ENCODE measurements at places on chromosomes 6 and 20. TPM values are rescaled to one million over a fixed set of nuclear protein-coding genes. Genes with fewer than 3 reads are reported as not detected.
A peak's percentile ranks its signal among the peaks of the same experiment; 100 is the strongest.

DNA sequence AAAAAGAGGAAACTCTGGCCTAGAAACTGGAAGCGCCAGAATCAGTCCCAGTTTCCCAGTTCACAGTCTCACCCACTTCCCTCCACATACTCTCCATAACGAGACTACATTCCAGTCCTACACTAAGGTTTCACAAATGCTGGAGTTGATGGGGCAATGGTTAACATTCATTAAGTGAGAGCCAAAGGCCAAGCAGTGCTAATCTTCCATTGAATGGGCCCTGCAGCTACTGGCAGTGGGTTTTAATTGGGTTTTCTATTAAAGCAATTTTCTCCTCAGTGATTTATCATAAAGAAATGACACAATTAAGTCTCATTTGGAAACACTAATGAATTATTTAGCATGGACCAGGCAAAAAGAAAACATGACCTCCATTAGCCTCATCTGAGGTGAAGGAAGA lies 20.8 kb upstream of the NRSN1 start:
- no peak for DNase-seq

- DNase-seq, result no peak
These were observed 75.0 kb upstream of the EZR start for GRCh38 chr6:158894193-158894592.

SYTL3 gene
- 4.1 TPM for total RNA-seq

DNA sequence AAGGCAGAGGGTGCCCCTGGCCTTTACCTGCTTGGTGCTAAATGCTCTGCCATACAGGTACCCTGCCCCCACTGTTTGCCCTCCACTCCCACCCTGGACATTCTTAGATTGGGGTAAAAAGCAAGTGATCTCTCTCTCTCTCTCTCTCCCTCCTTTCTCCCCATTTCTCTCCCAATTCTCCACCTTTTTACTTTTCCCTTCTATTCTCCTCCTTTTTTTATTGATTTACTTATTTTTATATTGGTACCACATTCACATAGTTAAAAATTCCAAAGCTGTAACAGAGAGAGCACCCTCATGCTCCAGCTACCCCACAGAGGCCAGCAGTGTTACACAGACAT lies 37.7 kb upstream of the ID1 start:
- no peak for DNase-seq

LTV1 gene
- 11.9 TPM for total RNA-seq

GRCh38 chr20:39516964-39517363 lies 554.8 kb downstream of the DHX35 start:
- DNase-seq, result no peak

DNA sequence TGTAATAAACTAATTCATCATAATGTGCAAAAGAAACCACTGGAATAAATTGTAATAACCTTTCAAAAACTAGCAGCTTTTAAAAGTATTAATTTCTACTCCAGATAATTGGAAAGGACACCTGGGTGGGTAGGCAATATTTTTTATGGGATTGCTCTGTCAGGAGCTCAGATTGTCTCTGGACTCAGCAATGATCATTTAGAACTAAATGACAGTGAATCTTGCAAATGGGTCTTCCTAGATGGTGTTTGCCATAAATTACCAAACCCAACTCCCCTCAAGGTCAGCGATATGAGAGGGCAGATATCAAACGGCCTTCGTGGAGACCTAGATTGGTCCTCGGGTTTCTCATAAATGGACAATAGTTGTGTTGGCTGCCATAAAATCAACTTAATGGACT lies 181.9 kb downstream of the HS3ST5 start:
- DNase-seq, result no peak

MROH8 gene
- total RNA-seq, result 1.8 TPM

DNA sequence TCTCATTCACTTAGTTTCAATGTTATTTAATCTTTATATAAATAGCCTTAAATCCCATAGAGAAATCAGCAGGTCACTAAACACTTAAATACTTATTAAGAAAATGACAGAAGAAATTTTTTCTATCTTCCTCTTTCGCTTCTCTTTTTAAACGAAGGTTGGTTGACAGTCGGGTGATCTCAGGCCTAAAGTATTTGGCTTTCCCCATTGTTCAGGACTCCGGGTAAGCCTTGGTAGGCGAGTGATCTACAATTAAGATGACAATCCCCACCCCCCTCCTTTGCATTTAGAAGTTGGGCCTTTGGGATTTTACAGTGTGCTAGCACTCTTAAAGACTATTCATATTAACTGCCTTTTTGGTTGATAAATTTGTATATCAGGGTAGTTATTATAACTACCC lies 19.7 kb upstream of the UTRN start:
- DNase-seq, result peak; percentile 39

DNA sequence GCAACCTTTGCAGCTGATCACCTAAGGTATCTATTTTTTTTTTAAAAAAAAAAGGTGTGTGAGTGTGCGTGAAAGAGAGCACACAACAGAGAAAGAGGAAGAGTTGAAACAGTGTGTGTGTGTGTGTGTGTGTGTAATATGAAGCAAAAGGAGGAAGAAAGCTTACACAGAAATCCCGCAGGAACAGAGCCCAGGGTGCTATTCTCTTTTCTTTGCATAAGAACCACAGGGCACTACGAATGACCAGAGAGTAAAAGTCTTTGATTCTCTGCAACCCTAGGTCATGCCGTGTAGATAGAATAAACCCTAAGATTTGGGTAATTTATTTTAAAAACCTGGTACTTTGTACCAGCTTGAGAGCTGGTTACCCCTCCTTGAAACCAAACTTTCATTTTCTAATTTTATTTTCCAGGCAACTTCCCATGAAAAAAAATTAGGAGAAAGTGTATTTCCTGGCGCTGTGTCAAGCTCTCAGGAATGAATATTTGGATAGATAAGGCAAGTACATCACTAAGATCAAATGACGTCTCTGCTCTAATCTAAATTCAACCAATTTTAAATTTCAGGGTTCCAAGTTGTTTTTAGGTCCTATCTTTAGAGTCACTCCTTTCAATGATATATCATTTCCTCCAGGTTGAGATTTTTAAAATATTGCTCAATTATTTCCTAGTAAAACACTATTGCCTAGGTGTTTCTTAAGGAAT lies 47.9 kb upstream of the ID4 start:
- no peak for DNase-seq

- no peak for DNase-seq
These were observed 36.3 kb upstream of the ADGRG6 start for GRCh38 chr6:142265476-142265875.

- no peak for DNase-seq
These were observed 310.0 kb downstream of the ESR1 start for GRCh38 chr6:152117156-152118133.

GRCh38 chr6:15961635-15962448 lies 167.0 kb upstream of the MYLIP start:
- no peak for DNase-seq

MAP3K7 gene
- total RNA-seq, result 21.2 TPM

DNA sequence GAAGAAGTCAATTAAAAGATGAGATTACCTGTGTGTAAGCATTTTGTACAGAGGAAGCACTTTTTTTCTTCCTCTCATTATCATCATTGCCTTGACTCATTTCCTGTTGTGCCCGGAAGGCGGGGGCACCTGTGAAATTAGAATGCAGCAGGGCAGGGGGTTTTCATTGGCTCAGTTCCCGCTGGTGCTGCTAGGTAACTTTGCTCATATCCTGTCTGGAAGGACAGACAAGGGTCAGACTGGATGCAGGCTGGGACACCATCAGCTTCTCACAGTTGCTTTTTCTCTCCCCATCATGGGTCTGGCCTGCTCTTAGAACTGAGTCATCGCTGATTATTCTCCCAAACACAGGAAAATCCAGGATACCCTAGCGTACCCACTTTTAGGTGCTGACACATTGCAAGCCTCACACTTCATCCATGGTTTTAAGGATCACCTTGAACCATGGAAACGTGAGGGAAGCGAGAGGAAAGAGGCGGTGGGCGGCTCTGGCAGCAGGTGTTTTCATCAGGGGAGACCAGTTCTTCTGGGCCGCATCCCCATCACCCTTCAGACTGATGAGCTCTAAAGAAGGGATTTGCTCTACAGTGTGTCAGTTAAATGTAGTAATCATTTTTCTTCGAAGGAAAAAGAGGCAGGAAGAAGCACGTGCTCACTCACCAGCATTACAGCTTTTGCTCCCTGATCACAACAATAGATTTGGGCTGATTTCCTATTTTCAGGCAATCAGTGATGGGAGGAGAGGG lies 195.7 kb upstream of the SASH1 start:
- DNase-seq, result no peak

DNA sequence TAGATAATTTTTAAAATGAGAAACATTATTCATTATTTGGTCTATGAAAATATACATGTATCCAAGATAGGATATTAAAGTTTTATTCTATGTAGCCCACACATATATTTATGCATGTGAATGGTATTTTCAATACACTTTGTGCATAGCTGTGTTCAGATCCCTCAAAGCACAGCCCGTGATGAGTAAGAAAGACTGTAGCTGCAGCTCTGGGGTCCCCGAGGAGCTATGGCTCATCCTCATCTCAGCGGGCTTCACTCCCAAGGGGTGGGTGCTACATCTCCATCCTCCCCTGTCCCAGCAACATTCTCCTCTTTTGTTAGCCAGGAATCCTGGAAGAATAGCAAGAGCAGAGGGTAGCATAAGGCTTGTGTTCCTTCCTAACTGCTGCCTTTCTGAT lies 130.8 kb downstream of the SAMD5 start:
- DNase-seq, result no peak

DNA sequence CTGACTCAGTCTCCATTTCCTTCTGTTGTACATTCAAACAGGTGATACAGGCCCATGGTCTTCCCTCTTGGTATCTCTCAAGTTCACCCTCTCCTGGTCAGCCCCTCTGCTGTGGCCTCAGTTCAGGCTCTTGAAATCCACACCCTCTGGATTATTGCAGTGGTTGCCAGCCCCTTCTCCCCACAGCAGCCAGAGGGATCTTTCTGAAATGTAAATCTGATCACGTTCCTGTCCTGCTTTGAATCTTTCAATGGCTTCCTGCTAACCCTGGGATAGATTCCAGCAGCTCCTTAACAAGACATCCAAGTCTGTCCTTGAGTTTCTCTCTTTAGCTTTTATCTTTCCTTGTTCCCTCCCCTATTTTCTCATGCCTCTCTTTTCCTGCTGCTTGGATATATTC lies 22.2 kb downstream of the CHMP4B start:
- no peak for DNase-seq

DNA sequence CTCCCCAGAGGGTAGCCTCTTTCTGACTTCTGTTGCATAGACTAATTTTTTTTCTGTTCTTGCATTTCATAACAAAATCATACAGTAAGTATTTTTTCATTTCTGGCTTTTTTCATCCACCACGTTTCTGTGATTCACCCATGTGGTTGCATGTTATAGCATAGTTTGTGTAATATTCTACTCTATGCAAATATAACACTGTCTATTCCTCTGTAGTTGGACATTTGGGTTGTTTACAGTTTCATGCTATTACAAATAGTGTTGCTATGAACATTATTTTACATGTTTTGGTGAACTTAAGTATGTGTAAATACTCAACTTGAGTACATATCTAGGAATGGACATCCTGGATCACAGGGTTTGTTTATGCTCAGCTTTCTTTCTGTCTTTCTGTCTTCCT lies 187.2 kb upstream of the KCNG1 start:
- no peak for DNase-seq

DNA sequence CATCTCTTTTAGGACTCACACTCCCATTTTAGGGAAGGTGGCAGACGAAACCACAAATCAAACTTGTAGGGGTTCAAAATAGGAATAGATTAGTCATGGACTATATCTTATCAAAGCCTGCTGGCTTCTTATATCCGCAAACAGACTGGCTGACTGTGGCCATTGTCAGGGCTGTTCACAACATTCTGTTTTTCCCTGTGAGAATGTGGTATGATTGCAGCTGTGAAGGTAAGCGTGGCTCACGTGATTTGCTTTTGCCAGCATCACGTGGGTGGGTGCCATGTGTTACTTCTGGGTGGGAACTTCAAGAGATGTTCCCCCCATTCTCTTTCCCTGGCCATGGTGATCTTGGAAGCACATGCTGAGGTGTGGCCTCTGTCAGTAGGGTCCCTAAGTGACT lies 5.9 kb downstream of the IP6K3 start:
- no peak for DNase-seq

DNA sequence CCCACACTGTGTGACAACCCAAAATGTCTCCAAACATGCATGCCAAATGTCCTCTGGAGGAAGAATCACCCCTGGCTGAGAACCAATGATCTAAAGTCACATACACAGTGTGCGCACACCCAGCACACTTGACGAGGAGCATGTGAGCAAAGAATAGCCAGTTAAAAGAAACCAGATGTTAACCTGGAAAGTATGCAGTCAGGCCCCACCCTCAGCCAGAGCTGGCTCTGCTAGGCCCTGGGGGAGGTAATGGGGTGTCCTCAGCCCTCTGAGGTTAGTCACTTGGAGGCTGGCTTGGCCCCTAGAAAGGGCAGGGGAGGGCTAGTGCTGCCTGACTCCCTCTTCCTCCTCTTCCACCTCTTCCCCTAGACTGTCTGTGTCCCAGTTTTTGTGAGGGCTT lies 15.2 kb upstream of the GUCA1A start:
- DNase-seq, result no peak

SNRPB2 gene
- 32.3 TPM for total RNA-seq

DNA sequence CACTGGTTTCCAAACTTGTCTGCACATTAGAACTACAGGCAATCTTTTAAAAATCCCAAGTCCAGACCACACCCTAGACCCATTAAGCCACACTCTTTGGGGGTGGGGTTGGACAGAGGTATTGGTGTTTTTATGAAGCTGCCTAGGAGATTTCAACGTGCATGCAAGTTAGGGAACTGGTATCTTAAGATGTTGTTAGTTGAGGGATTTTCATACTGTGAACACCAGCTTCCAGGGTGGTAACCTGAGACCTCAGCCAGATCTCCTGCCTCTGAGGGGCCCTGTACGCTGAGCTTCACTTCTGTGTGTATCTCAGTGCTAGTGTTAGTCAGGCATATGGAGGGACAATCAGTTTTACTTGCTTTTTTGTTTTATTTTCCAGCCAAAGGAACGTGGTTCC lies 138.0 kb downstream of the UTRN start:
- DNase-seq, result no peak

DNA sequence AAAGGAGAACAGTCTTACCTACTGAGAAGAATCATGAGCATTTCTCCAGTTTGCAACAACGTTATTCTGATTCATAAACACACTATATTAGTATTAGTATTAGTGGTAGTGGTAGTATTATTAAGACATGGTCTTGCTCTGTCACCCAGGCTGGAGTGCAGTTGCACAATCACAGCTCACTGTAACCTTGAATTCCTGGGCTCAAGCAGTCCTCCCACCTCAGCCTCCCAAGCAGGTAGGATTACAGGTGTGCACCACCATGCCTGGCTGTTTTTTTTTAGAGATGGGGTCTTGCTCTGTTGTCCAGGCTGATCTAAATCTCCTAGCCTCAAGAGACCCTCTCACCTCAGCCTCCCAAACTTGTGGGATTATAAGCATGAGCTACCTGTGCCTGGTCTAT lies 363.5 kb downstream of the SAMD5 start:
- DNase-seq, result no peak

POU3F2 gene
- not detected for total RNA-seq

DNA sequence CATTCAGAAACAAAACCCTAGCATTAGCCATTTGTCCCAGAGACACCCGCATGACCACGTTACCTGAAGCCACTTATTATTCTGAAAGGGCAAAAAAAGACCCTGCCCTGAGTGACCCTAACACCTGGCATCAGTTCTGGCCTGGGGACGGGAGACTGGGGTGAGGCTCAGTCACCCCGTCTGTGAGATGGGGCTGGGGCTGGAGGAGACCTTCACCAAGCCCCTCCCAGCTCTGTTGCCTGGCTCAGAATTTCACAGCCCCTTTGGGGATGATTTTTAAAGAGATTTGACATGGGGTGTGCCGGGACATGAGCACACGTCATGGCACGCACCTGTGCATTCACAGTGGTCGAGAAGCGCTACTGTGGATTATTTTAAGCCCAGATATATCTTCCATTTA lies 1.4 kb upstream of the BPIFB6 start:
- DNase-seq, result no peak

Measured in mucosa of gallbladder (tissue), 1 donor.